ENCODE measurements at places on chromosomes 13 and 19.

DNA sequence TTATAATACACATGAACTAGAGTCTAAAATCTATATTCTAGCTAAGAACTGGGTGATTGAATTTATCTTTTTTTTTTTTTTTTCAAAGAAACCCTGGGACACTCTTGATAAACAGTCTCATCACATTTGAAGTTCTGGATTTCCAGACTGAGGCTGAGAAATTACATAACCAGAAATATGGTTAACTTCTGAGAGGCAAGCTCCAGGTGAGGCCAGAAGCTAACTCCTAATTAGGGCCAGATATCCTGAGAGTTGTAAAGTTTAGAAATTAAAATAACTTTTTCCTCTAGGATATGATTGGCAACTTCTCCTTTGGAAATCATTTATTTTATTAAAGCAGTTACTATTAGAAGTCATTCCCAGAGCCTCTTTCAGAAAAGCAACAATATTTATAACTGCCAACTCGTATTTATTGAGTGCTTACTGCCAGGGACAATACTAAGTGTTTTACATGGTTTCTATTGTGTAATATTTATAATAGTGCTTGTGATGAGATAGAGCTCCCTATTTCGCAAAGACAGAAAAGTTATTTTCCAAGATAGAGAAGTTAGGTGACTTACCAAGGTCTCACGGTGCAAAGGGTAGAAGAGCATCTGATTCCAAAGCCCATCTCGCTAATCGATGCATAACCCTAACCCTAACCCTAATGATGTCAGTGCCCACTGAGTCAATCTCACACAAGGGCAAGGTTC lies 187.7 kb downstream of the DCT start:
- no peak for DNase-seq

DNA sequence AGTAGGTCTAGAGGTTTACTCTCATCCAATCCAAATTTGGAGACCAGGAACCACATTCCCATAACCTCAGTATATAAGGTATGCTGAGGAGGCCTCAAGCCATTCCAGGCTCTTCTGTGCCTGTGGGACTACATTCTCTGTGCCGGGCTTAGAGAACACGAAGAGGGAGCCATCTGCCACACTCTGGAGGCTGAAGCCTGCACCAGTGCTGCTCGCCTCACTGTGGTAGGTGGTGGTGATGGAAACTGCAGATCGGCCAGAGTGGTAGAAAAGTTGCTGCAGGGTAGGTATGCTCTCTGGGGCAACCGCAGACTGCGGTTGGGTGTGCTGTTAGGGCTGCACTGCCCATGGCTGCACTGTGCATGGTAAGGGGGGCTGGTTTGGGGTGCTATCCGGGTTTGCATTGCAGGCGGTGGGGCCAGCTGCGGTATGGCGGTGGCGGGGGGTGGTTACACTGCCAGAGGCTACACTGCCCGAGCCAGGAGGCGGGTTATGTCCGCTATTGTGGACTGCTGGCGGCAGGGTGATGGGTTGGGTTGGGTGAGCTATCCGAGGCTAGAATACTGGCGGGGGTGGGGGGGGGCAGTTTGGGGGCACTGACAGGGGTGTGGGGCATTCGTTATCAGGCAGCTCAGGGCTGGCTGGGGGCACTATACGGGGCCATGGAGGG lies 145.0 kb downstream of the TNFRSF19 start:
- DNase-seq: no peak

DNA sequence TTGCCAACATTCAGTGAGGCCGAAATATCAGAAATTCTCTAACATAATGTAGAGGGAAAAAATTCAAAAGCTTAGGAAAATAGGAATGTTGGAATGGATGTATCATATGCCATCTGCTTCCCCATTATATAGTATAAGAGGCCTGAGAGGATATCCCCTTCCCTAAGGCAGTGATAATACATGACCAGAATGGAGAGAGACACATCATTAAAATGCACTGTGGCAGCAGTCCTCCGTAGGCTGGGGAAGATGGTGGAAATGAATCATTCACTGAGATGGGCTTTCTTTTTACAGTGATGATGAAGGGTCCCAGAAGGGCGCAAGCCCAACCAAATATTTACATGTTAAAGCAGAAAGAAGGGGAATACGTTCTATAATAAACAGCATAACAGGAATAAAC lies 799.1 kb upstream of the SPRY2 start:
- DNase-seq: no peak

DNA sequence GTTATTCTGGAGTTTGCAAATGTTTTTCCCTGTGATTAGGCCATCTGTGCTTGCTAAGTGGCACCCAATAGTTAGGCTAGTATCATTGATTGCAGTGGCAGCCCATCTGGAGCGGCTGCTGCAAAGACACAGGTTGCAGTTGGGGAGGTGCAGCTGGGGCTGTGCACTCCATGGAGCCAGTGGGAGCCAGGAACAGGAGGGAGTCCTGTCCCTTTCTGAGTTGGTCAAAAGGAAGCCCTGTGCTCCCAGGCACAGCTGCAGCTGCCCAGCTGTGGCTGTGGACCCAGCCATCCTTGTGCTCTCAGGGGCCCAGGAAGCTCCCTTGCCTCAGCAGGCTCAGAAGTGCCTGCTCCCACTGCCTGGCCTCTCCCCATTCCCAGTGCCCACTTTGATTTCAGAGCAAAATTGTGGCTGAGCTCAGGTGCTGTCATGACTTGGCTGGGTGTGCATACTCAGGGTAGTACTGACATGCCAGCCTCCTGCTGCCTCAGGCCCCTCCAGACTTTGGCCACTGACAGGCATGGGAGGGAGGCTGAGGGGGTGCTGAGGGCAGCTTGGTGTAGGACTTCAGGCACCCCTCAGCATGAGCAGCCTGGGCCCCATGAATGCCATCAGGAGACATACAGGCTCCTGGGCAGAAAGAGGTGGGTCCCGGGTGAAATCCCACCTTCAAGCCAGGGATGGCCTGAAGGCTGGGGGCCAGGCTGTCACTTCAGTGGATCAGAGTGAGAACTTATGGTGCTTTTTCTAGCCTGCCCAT lies 270.6 kb downstream of the PCDH20 start:
- no peak for DNase-seq

DNA sequence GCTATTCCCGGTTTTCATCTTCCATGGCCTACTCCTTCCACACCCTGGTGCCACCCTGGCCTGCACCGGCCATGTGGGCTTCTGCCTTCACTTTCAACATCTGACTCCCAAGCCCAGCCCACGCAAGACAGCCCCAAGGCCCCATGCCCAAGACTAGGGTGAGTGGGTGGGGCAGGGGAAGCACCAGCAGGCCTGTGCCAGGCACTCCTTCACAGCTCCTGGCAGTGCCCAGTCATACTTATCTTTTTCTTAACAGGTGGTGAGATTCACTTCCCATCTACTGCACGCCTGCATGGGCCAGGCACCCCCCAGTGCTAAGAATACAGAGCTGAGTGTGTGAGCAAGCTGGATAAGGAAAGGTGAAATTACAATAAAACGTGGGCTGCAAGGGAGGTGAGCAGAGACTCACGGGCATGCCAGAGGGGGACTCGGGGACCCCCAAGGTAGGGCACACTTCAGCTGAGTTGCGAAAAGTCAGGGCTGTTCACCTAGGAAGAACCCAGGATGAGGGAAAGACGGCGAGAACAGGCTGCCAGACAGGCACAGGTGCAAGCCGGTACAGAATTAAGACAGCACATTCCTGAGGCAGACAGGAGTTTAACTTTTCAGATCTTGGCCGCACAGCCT lies 55.7 kb downstream of the COL4A1 start:
- no peak for DNase-seq

Measured in stimulated activated CD8-positive, alpha-beta memory T cell treated with anti-CD3 and anti-CD28 coated beads, Interleukin-4, amount 100 ng/mL, for 24 hours (primary cell).